Airway epithelial cell (primary cell): ENCODE measurements at places on chromosomes 7 and 10. TPM values are rescaled to one million over a fixed set of nuclear protein-coding genes. Genes with fewer than 3 reads are reported as not detected.

The CHAT gene
- not detected in 2 replicates for total RNA-seq

The TMEM196 gene
- not detected in 2 replicates for total RNA-seq

The PDZD7 gene
- total RNA-seq: 0.88 and 1.2 TPM in 2 replicates

The TMEM213 gene
- not detected in 2 replicates for total RNA-seq

The ACSL5 gene
- 0.42 TPM in 1 of 2 replicates, not detected in the other for total RNA-seq

The OR2A5 gene
- total RNA-seq: not detected in 2 replicates

The FAM237B gene
- total RNA-seq: not detected in 2 replicates

The ZNF117 gene
- total RNA-seq: 1.8 and 3.0 TPM in 2 replicates

The MPP7 gene
- 10.3 and 12.1 TPM in 2 replicates for total RNA-seq

The CEP55 gene
- total RNA-seq: 32.1 and 36.9 TPM in 2 replicates

The TWIST1 gene
- total RNA-seq: 2.6 and 5.3 TPM in 2 replicates

The ZNF365 gene
- total RNA-seq: 0.14 and 0.42 TPM in 2 replicates

The CDC14C gene
- not detected in 2 replicates for total RNA-seq

The IL15RA gene
- total RNA-seq: 2.6 and 6.2 TPM in 2 replicates

The TFEC gene
- total RNA-seq: not detected in 2 replicates

The NME8 gene
- 0.07 TPM in 1 of 2 replicates, not detected in the other for total RNA-seq

The CDHR1 gene
- total RNA-seq: 1.5 and 3.9 TPM in 2 replicates

The MAP3K8 gene
- 2.7 and 5.2 TPM in 2 replicates for total RNA-seq

The THNSL1 gene
- 2.8 and 2.9 TPM in 2 replicates for total RNA-seq

The BAMBI gene
- 3.4 and 4.0 TPM in 2 replicates for total RNA-seq

The HDAC9 gene
- total RNA-seq: 1.3 and 1.9 TPM in 2 replicates

The TRIM50 gene
- not detected in 2 replicates for total RNA-seq

The CELF2 gene
- 2.0 and 6.1 TPM in 2 replicates for total RNA-seq
